Urinary bladder (tissue), 4 donors: ENCODE measurements at places on chromosomes 16 and 17. TPM values are rescaled to one million over a fixed set of nuclear protein-coding genes. Genes with fewer than 3 reads are reported as not detected.

DNA sequence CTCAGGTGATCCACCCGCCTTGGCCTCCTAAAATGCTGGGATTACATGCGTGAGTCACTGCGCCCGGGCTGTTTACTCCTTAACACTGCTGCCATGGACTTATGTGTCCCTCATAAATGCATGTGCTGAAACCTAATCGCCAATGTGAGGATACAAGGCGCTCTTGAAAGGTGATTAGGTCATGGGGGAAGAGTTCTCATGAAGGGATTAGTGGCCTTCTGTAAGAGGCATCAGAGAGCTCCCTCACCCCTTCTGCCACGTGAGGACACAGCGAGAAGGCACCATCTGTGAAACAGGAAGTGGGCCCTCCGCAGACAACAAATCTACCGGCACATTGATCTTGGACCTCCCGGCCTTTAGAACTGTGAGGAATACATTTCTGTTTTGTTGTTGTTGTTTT lies 19.1 kb downstream of the ITPRIPL2 start:
- no peak for DNase-seq

Gene AATK
- 7.6 TPM for total RNA-seq

Gene ARHGAP44
- total RNA-seq: 5.8 TPM

- DNase-seq: no peak
Observed at GRCh38 chr16:68668266-68668665, 23.2 kb downstream of the CDH3 start.

Gene IL34
- total RNA-seq: 10.6 TPM

Gene NPIPB4
- total RNA-seq: 138 TPM

DNA sequence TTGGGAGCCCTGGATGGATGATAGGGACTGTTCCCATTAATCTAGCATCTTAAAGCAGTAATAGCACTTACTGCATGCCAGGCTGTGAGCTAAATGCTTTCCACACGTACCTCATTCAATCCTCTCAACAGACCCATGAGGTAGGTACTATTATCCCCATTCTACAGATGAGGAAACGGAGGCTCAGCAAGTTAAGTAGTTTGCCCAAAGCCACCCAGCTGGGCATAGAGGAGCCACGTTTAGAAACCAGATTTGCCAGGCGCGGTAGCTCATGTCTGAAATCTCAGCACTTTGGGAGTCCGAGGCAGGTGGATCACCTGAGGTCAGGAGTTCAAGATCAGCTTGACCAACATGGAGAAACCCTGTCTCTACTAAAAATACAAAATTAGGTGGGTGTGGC lies 2.0 kb upstream of the RAI1 start:
- no peak for DNase-seq

Gene ZSCAN32
- total RNA-seq: 7.9 TPM

GRCh38 chr17:11300738-11301137 lies 59.7 kb downstream of the SHISA6 start:
- DNase-seq: no peak

Gene NACA2
- not detected for total RNA-seq

DNA sequence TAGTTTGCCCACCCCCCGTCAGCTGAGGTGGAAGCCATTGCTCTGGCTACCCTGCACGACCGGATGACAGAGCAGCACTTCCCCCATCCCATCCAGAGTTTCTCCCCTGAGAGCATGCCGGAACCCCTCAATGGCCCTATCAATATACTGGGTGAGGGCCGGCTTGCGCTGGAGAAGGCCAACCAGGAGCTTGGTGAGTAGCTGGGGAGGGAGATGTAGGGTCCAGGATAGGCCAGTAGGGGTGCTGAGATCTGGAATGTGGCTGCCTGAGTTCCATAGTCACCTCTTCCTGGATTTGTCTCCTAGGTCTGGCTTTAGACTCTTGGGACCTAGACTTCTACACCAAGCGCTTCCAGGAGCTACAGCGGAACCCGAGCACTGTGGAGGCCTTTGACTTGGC lies 6.4 kb downstream of the PFAS start:
- DNase-seq: no peak

DNA sequence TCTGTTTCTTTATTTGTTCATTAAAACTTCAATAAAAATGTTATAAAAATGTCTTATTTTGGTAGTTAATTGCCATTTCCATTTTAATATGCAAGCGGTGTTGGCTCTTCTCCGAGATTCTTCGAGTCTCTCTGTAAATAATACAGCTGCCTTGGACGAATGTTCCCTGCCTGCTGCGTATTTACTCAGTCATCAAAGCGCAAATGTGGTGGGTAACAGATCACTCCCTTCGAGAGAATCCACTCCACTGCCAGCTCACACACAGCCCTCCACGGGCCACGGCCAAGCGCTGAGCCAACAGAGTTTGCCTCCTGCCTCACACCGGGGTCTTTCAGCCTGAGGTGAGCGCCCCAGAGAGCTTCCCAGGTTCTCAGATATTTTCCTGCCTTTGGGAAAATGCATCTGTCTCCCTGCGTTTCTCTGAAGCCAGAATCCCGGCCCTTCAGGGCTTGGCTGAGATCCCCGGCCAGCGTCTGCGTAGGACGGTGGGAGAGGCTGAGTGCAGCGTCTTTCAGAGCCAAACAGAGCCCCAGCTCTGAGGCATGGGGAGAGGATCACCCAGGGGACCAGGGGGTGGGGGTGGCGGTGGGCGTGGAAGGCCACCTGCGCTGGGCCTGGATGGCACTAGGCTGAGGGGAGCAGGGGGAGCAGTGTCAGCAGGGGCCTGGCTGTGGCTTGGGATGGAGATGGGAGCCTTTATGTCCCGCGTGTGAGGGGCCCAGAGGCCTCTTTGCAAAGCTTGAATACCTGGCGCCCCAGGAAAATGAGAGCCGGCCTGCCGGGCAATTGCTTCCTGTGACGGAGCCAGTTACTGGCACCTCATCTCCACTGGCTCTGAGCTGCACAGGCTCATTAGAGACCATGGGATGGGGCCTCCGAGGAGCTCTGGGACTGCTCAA lies 248.7 kb downstream of the RBFOX3 start:
- peak; percentile 53 for DNase-seq

- DNase-seq: no peak
Observed at GRCh38 chr17:42655528-42655927, 3.6 kb upstream of the TUBG2 start.

GRCh38 chr16:16938009-16938408 lies 532.8 kb downstream of the XYLT1 start:
- DNase-seq: no peak

Gene TANC2
- 101 TPM for total RNA-seq

DNA sequence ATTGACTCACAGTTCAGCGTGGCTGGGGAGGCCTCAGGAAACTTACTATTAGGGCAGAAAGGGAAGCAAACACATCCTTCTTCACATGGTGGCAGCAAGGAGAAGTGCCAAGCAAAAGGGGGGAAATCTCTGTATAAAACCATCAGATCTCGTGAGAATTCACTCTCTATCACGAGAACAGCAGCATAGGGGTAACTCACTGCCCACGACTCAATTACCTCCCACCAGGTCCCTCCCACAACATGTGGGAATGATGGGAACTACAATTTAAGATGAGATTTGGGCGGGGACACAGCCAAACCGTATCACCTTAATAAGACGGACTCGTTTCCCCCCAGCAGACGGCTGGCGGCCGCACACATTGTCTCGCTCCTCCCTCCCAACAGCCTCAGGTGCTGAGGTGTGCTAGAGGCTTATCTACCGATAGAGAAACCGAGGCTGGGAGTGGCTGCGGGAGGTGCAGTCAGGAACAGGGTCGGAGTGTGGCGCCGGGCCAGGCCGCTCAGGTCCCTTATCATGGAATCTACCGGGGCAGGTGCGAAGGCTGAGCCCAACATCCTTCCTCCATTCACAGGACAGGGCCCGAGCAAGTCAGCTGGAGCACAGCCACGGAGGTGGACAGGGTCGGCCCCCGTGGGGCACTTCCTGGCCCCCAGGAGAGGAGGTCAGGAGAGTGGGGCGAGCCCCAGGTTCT lies 4.9 kb upstream of the ZG16B start:
- no peak for DNase-seq

DNA sequence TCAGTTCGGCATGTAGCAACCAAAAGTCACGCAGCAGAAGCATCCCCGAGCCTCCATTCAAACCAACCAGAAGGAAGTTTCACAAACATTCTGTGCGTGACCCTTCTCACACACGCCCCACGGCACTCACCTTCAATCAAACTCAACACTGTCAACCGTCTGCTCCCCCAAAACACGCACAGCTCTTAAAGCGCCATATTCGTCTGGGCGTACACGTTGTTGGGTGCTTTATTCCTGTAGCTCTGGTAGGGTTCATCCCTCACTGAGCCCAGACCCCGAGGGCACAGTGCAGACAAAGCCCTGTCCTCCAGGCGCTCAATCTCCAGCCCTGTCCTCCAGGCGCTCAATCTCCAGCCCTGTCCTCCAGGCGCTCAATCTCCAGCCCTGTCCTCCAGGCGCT lies 2.2 kb downstream of the RAB40B start:
- no peak for DNase-seq

DNA sequence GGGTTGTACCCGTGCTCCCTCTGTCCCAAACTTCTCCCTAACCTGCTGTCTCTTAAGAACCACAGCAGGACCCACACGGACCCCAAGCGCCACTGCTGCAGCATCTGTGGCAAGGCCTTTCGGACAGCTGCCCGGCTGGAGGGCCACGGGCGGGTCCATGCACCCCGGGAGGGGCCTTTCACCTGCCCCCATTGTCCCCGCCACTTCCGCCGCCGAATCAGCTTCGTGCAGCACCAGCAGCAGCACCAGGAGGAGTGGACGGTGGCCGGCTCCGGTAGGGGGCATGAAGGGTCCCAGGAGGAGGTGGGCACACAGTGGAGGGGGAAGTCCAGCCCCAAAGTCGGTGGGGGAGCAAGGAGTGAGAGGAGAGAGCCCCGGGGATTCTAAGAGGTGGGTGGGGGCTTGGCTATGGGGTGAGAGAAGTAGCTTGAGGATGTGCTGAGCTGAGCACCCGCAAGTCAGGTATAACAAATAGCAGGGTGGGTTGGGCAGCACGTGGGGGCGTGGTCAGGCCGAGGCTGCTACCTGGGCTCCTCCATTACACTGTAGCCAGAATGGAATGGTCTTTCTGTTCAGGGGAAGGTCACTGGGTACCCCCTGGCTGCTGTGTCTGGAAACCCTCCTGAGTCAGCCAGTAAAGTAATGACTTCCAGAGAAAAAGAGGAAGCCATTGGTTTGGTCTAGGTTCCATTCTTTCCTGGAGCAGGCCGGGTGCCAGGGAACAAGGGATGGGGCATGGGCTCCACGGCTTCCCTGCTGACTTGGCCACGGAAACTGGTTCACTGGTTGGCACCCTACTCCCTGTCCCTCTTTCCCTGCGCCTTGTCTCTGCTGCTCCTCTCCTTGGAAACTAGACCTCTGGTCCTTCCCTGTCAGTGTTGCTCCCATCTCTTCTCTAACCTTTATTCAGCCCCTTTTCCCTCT lies 7.1 kb downstream of the PRSS53 start:
- no peak for DNase-seq

DNA sequence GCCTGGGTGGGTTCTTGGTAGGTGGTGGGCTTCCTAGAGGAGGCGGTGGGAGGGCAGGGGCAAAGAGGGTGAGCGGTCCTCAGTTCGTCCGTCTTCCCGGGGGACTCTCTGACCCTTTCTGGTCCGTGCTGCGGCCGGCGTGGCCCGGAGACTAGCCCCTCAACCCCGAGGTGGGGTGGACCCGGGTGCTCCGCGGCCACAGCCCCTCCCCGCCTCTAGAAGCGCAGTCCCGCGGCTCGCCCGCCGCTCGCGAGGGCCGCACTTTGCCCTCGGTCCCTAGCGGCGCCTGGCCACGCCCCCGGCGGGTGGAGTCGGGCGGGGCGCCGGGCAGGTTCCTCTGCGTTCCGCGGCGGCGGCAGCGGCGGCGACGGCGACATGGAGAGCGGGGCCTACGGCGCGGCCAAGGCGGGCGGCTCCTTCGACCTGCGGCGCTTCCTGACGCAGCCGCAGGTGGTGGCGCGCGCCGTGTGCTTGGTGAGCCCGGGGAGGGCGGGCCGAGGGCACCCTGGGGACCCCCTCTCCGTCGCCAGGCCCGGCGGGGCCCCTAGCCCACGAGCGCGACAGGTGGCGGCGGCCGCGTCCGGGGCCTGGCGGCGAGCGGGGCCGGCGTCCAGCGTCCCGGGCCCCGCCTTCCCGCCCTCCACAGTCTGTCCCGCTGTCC lies at the start of gene SYNGR2:
Gene SYNGR2, plus strand, starts transcription at position 340 of the 661 bp plus-strand sequence. Its CDS starts 36 bp downstream, at position 376.
- DNase-seq: no peak

Gene XPO6
- 85.7 TPM for total RNA-seq

Gene TMEM235
- not detected for total RNA-seq

Gene MARCHF10
- total RNA-seq: 0.42 TPM

DNA sequence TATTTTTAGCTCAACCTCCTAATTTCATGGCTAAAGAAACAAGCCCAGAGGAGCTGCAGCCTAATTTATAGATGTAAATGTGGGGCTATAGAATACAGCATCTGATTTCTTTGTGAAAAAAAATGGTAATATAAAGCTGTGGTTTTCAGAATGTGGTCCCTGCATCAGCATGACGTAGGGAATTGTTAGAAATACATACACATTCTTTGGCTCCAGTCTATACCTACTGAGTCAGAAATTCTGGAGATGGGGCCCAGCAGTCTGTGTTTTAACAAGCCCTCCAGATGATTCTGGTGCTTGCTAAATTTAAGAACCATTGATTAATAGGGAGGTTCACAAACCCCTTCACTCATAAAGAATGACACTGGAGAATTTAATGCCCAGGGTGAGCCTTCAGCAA lies 18.1 kb upstream of the MYH8 start:
- DNase-seq: no peak

GRCh38 chr17:47239967-47240651 lies 13.5 kb upstream of the ITGB3 start:
- DNase-seq: peak; percentile 20

Gene GNAO1
- 4.7 TPM for total RNA-seq

DNA sequence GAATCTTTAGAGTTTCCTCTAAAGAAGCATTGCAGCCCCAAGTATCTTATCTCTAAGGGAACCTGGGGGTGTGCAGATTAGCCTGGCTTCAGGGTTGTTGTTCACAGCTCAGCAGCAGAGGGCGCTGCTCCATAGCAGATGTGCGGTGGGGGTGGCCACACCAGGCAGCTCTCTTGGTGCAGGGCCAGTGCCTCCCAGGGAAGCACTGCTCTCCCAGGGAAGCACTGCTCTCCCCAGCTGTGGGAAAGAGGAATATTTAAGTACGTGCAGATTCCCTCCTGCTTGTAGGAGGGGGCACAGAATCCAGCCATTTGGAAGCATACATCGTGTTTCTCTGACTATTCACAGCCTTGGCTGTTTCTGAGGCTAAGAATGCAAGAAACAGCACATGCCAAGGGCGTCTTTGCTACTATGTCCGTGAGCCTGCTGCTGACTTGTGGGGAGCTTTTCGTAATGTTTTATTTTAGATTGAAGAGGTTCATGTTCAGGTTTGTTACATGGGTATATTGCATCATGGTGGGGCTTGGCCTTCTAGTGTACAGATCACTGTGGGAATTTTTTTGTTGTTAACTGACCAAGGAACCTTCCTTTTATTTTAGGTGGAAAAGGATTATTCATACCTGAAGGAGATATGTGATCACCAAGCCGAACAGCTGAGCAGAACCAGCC lies 217.8 kb downstream of the SPECC1 start:
- DNase-seq: peak; percentile 23

GRCh38 chr17:75557852-75558665 lies 29.5 kb upstream of the MYO15B start:
- DNase-seq: no peak

GRCh38 chr17:50541716-50542688 lies 5.0 kb upstream of the SPATA20 start:
- no peak for DNase-seq
